ENCODE measurements at places on chromosomes 16 and 17.

- DNase-seq: no peak
These were observed 186.0 kb upstream of the ZNF469 start for GRCh38 chr16:88196471-88197400.

DNA sequence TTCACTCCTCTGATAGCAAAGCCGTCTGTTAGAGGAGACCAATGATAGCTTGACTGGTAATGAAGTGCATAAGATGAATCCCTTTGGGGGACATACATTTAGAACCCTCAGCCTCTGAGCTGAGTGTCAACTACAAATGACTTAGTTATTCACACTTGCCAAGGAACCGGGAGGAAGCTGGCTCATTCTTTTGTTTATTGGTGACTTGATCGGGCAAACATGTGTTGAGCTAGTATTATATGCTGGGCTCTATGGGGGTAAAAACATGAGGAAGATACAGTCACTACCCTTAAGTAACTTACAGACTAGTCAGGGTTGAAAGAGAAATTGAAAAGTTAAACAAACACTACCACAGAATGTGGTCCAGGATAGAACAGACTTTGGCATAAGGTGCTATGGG is 3.0 kb downstream of the CCL16 start:
- no peak for DNase-seq

DNA sequence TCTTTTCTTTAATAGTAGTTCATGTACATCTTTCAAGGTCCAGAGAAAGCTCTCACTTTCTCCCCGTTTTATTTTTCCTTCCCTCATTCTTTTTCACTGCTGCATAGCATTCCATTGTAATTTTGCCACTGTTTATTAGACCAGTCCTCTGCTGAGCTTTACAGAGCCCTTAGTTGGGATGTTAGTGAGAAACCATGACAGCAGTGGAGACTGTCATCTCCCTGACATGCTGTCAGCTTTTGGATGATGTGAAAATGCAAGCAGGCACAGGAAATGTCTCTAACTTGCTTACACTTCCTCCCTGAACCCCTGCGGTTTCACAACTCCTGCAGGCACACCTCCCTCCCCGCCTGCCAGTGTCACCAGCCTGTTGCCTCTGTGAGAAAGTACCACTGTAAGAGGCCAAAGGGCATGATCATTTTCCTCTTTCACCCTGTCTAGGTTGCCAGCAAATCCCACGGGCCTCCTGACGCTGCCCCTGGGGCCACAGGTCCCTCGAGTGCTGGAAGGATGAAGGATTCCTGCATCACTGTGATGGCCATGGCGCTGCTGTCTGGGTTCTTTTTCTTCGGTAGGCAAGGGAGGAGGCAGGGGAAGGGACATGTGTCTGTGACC is at the start of gene ITGAL:
TSS of gene ITGAL (plus strand) at position 415 of the 615 bp plus-strand sequence. CDS start at position 511, 96 bp downstream.
- peak; percentile 80 for DNase-seq

- no peak for DNase-seq
These were observed 693 bp downstream of the CLDN7 start for GRCh38 chr17:7261379-7262191.

- DNase-seq: no peak
These were observed 31.5 kb upstream of the IRX6 start for GRCh38 chr16:55292491-55292890.

DNA sequence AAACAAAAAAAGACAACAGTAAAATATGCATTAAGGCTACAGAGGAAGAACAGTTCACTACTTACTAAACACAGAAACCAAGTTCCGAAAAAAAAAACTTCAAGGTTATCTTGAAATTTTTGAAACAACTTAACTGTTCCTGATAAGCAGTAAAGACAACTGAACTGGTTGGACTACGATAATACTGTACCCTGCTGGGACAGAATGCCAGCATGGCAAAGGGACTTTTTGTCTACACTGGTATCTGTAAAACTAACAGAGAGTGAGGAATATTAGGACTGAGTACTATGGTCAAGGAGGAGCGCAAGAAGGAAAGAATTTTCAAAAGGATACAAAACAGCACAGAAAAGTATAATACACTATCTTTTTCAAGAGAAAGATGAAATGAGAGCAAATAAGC is 19.8 kb downstream of the SETD6 start:
- DNase-seq: no peak

- no peak for DNase-seq
These were observed 74.4 kb downstream of the SHISA9 start for GRCh38 chr16:12975766-12976165.

DNA sequence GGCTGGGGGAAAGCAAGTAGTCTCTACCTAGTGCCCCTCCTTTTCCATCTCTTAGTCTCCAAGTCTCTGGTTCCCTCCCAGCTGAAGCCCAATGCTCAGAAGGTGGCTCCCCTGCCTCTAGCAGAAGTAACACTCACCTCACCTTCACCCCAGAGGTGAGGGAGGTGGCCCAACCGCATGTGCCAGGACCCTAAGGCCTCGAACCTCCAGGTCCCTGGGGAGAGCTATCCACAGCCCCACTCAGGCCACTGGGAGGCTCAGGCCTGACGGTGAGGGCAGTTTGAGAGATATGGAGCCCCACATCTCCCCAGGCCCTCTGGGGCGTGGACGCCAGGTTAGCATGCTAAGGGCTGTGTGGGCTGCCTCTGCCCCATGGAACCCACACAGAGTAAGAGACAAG is 5.8 kb downstream of the CBLN1 start:
- no peak for DNase-seq

GRCh38 chr17:4492721-4493561 is 5.7 kb upstream of the SPNS2 start:
- DNase-seq: no peak

GRCh38 chr16:79776243-79776847 is 175.8 kb upstream of the MAF start:
- DNase-seq: no peak

GRCh38 chr16:65372171-65372570 is 250.3 kb upstream of the CDH11 start:
- DNase-seq: no peak

GRCh38 chr17:77640252-77640651 is 318.3 kb upstream of the TNRC6C start:
- DNase-seq: no peak

DNA sequence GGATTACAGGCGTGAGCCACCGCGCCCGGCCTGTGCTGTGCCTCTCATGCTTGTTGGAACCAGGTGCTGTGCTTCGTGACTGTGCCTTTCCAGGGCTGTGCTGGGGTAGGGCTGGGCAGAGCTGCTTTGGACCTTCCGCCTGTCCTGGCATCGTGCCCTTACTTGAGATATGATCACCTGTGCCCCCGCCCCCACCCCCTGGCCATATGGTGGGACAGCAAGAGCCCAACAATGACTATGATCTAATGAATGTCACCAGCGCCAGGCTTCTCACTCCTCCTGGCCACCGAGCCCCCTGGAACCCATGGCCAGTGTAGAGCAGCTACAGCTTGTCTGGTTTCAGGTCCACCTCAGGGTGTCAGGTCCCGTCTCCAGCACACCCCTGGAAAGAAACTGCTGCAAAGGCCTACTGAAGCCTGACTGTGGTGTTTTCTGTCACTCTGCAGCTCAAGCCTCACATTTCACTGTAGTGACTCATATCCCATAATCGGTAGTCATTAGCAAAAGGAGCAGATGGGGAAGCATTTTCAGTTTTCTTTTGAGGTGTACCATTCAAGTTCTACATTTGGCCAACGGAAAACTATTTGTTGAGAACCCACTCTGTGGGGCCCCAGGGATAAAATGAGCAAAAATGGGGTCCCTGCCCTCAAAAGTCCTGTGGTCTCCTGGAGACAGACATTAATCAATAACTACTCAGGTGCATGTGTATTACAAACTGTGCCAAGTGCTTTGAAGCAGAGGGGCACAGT is 22.1 kb downstream of the FCSK start:
- no peak for DNase-seq

- DNase-seq: no peak
These were observed 11.9 kb downstream of the CDK5RAP3 start for GRCh38 chr17:47982645-47983390.

- DNase-seq: no peak
These were observed 22.9 kb upstream of the YWHAE start for GRCh38 chr17:1422885-1423284.

- no peak for DNase-seq
These were observed 3.0 kb downstream of the DLX4 start for GRCh38 chr17:49971848-49972485.

DNA sequence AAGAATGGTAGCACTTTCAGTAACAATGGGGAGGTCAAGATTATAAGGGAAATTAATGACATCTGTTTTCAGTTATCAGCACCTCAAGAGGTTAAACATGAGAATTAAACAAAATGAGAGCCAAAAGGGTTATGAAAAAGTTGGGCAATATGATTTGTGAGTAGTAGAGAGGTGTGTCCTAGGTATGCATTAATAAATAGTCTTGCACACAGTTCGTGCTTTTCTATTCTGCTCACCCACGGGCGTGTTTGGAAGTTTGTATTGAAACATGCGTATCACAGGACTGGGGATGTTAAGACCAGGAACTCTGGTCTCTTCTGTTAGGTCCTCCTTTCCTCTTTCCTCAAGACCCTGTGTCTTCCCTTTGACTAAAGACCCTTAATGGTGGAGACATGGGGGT is 6.0 kb downstream of the BPTF start:
- DNase-seq: no peak

- DNase-seq: peak; percentile 92
These were observed at the start of gene SLFN5 for GRCh38 chr17:35242805-35243560. Gene SLFN5 (plus strand): TSS chr17:35243072. CDS start chr17:35258691, 15,619 bp downstream.

GRCh38 chr17:17058304-17058703 is 16.0 kb downstream of the MPRIP start:
- DNase-seq: no peak

DNA sequence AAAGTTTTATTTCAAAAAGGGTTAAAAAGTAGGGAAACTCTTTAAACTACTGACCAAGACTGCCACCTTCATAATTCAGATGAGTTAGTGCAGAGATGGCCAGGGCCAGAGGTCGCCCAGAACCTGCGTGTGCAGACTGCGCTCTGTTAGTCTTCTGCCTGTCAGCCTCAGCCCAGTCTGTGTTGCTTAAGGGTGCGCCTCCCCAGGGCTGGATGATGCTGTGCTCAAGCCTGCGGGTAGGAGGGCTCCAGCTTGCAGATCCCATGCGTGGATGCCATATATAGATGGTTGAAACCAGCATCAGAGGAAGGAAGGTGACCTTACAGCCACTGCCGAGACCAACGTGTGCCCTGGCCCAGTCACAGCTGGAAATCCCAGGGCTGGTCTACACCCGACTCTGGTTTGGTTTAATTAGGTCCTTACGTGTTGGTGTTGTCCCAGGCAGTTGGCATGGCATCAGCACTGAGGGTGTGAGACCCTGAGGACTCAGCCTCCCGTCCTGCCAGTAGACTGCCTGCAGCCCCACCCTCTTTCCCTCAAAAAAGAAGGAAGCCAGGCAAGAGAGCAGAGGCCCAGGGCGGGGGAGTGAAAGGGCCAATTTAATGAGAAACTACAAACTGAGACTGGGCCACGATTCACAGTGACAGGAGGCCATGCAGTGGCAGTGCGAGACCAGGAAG is 27.7 kb downstream of the CDIP1 start:
- DNase-seq: no peak

DNA sequence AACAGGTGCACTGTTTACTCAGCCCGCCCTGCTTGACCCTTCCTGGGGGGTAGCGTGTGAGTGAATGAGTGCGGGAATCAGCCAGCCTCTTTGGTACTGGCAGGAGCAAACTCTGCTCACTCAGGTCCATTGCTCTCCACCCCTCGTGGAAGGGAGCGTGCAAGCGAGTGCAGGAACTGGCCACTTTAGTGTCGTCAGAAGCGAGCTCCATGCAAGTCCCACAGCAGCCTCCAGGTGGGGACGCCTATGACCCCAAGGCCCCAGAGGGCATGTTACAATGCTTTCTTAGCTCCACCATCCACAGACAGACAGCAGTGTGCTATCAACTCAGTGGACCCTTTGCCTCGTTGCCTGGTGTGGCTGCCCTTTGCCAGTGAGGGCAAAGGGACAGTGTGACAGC is 1025.1 kb upstream of the CDH8 start:
- DNase-seq: no peak

DNA sequence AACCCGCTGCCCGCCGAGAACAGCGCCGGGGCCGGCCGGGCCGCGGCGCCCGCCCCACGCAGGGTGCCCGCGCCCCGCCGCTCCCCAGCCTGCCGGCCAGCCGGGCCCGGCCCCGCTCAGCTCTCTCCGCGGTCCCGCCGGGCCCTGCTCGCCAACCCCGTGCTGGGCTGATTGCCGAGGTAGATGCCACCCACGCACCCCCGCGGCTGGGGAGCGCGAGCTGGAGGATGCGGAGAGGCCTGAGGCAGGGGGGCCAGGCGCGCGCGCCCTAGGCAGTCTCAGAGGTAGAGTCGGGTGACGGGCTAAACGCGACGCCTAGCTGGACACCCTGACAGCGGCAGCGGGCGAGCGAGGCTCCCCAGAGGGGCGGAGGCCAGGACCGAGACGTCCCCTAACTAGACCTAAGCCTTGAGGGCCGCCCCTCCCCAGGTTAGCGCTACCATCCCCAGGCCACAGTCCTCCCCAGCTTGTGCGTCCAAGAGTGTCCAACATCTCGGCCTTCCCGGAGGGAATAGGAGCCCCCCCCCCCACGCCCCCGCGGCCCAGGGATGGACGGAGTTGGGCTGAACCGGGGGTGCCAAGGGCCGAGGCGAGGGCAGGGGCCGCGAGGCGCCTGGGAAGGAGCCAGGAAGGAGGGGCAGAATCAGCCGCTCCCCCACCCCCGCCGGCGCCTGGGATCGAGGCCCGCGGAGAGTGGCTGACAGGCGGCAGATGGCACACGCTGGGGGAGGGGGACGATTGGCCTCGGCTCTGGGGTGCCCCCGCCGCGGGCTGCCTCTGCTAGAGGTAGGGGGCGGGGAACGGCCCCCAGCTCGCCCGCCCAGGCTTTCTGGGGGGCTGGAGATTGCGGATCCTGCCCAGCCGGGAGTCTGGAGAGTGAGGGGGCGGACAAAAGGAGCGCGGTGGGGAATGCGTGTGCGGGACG is 2.5 kb upstream of the ZNF423 start:
- DNase-seq: no peak

DNA sequence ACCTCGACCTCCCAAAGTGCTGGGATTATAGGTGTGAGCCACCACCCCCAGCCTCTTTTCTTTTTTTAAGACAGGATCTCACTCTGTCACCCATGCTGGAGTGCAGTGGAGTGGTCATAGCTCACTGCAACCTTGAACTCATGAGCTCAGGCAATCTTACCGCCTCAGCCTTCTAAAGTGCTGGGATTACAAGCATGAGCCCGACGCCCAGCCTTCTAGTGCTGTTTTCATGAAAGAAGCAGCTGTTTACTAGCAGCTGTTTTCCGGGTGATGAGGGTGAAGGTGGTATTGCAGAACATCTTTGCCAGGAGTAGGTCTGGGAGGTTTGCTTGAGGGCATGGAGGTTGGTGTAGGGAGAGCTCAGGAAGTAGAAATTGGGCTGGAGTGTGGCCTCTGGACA is 2.0 kb downstream of the ADCY7 start:
- no peak for DNase-seq

GRCh38 chr17:30505868-30506417 is 28.7 kb downstream of the GOSR1 start:
- no peak for DNase-seq

Data from activated effector memory CD4-positive, alpha-beta T cell treated with Interleukin-2 at 50 U/mL for 16 hours (primary cell).